ENCODE measurements at places on chromosomes 3 and 15. TPM values are rescaled to one million over a fixed set of nuclear protein-coding genes. Genes with fewer than 3 reads are reported as not detected.
A peak's percentile ranks its signal among the peaks of the same experiment; 100 is the strongest.

DNA sequence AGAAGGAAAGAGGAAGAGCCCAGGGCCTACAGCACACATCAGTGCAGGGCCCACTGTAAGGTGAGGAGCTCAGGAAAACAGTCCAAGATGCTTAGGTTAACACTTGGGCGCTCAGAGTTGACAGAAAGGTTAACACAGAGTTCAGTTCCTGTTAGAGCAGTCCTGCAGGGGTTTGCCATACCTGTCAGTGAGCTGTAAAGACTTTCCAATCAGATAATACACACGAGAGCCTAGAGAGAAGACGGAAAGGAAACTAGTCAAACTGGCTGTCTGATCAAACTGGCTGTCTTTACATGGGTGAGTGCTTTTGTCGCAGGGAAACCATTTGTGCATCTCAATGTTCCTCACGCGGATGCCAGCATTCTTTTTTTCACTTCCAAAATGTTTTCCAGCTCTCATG, 61.4 kb upstream of the ARHGEF26 start:
- DNase-seq, result no peak

The SENP8 gene
- 6.1 TPM for total RNA-seq

GRCh38 chr3:65716071-65716751, 322.5 kb downstream of the MAGI1 start:
- DNase-seq, result no peak

DNA sequence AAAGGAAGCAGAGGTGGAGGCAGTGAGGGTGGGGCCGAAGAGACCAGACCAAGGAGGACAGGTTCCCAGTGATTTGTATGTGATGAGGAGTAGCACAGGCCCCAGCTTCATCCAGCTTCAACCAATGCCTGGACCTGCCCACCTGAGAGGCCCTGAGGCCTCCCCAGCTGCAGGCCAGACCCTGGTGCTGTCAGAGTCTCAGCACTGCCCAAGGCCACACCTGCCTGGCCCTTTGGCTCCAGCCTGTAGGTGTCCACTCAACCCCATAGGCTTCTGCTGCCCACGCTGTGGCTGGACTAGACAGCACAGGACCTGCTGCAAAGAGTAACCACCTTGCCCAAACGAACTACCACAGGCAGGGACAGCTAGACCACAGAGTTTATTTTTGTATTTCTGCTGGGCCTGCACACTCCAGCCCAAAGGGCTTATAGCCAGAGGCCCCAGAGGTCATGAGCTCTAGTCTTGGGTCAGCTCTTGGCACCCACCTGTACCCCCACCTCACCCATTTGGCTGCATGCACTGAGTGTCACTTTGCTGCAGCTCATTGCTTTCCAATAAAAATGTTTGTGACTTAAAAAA, 81.9 kb upstream of the CDV3 start:
- DNase-seq, result no peak

DNA sequence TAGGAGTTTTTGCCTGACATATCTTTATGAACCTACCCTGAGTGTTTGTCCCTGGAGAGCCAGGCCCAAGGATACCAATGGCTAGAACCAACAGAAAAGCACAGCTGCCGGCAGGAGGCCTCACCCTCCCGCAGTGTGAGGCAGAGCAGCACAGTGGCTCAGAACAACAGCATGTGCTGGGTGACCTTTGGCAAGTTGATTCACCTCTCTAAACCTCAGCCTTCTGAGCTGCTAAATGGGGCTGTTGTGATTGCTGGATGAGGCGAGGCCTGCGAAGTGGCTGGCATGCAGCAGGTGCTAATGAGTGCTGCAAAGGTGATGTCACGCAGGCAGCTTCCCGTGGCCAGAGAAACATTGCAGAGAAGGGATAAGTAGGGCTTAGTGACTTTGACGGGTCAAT, 23.3 kb downstream of the IDH2 start:
- no peak for DNase-seq

GRCh38 chr15:59406446-59406845, 31.5 kb upstream of the FAM81A start:
- DNase-seq, result no peak

The CILP gene
- 0.41 TPM for total RNA-seq

GRCh38 chr15:38521316-38521715, 43.3 kb downstream of the RASGRP1 start:
- no peak for DNase-seq

- peak; percentile 32 for DNase-seq
These were observed 24.8 kb downstream of the AADAC start for GRCh38 chr3:151838574-151839312.

The CHRM5 gene
- 0.41 TPM for total RNA-seq

- no peak for DNase-seq
These were observed 3.8 kb downstream of the GOLIM4 start for GRCh38 chr3:168091941-168092340.

GRCh38 chr3:134517791-134518190, 31.9 kb downstream of the CEP63 start:
- DNase-seq, result no peak

- no peak for DNase-seq
These were observed 72.7 kb downstream of the DNAJB8 start for GRCh38 chr3:128394033-128394432.

DNA sequence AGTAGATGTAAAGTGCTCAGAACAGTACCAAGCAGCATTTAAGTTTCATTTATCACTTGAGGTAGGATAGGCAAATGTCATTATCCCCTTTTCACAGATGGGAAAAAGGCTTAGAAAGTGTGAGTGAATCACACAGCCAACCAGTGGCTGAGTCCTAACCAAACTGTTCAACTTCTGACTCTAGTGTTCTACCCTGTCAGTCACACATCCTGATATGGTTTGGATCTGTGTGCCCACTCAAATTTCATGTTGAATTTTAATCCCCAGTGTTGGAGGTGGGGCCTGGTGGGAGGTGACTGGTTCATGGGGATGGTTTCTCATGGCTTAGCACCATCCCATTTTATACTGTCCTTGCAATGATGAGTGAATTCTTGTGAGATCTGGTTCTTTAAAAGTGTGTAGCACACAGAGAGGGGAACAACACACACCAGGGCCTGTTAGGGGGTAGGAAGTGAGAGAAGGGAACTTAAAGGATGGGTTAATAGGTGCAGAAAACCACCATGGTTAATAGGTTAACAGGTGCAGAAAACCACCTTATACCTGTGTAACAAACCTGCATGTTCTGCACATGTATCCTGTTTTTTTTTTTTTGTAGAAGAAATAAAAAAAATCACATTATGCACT, 304.7 kb downstream of the SUCLG2 start:
- no peak for DNase-seq

The OR5H1 gene
- total RNA-seq, result not detected

DNA sequence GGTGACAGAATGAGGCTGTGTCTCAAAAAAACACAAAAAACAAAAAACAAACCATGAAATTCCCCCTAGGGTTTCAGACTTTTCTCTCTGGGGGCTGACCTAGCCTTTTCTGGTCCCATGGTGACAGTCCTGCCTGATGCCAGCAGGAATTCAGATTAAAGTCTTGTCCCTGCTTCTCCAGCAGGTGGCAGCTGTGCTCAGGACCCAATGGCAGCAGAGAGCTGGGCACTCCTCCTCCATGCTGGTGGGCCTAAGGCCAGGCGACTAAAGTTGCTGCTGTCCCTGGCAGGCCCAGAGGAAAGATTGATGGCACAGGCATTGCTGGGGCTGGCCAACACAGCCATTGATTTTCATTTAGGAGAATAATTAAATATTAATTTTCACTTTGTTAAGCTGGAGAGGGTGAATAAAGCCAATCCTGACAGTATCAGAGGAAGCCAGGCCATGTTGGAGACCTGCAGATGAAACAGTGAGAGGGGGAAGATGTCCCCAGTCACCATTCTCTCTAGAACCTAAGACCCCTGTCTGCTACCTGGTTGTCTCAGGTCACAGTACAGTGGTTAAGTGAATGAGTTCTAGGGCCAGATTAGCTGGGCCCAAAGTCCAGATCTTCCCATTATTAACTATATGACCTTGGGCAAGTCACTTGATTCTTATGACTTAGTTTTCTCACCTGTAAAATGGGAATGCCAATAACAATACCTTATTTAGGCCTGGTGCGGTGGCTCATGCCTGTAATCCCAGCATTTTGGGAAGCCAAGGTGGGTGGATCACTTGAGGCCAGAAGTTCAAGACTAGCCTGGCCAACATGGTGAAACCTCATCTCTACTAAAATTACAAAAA, 7.1 kb downstream of the CELF6 start:
- peak; percentile 62 for DNase-seq

The ADGRG7 gene
- total RNA-seq, result not detected

The SERPINI2 gene
- total RNA-seq, result 0.41 TPM

DNA sequence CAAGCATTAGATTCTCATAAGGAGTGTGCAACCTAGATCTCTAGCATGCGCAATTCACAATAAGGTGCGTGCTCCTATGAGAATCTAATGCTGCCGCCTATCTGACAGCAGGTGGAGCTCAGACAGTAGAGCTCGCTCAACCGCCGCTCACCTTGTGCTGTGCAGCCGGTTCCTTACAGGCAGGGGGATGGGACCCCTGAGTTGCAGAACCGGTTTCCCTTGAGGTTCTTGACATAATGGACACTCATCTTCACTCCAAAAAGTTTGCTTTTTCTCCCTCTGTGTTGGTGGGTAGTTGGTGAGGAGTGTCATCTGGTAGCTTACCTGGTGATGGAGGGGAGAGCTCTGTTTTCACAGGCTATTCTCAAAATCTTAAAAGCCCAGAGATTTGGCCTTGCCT, 324.0 kb upstream of the TBL1XR1 start:
- DNase-seq, result no peak

The ACTC1 gene
- 0.41 TPM for total RNA-seq

- DNase-seq, result no peak
These were observed 310.6 kb downstream of the CACNA2D3 start for GRCh38 chr3:54432975-54433374.

DNA sequence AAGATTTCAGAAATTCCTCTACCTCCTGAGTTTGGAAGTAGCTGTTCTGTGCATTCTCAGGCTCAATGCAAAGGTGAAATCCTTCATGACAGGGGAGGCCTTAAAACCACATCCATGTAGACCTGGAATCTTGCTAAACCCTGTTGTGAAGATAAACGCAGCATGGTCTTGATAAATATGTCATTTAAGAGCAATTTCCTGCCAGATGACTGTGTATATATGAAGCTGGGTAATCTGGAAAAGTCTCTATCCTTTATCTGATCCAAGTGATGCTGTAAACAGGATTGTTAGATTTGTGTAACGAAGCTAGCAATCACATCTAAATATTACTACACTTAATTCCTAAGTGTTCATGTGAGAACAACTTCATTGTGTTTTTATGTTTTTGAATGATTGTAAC, 9.1 kb downstream of the MCTP2 start:
- DNase-seq, result no peak
